Osteoblast (primary cell): ENCODE measurements at places on chromosomes 7 and 10. TPM values are rescaled to one million over a fixed set of nuclear protein-coding genes. Genes with fewer than 3 reads are reported as not detected.
A peak's percentile ranks its signal among the peaks of the same experiment; 100 is the strongest.

Gene RADIL
- 0.29 and 1.1 TPM in 2 replicates for total RNA-seq

Gene LRRC18
- total RNA-seq = not detected in 2 replicates

DNA sequence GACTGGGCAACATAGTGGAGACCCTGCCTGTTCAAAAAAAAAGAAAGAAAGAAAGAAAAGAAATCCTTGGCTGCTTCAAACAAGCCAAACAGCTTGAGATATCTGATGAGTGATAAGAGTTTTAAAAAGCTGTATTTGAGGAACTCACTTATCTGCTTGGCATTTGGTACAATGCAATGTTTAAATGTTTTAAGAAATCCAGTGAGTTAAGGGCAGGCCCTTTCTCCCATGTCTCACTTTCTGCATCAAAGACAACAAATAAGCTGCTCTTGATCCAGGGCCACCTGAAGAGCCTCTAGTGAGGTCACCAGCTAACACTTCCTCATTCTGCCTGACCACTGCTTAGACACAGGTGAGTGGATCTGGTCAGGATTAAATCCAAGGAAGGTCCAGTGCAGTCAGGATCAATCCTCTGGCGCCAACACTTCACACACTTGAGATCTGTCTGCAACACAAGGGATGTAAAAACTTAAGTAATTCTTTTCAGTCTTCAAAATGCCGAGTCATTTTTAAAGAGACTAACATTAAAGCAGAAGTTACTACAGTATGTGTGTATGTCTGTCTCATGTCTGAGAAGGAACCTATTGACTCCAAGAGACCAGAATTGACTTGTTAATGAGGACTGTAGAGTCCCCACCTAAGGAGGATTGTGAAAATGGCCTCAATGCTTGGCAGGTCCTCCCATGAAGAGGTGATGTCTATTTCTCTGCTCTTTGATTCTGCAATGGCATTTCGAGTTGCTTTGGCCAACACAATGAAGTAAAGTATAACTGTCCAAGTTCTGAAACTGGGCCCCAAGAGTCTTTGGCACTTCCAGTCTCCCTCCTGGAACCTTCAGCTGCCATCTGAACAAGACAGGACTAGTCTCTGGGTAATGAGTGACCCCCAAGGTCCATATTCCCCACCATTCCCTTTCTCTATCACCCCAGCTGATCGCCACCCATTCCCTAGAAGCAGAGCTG is 43.1 kb downstream of the CREB3L2 start:
- DNase-seq = no peak
- H3K4me3 ChIP-seq = no peak overlapping the region
- peaks cover 37% of the 10 kb centered on the region for H3K36me3 ChIP-seq

- no peak overlapping the region for H3K27ac ChIP-seq
- H3K27me3 ChIP-seq = no peaks in the 10 kb centered on the region
- H3K36me3 ChIP-seq = no peaks in the 10 kb centered on the region
Measured at GRCh38 chr7:15236952-15237351, 324.9 kb downstream of the AGMO start.

DNA sequence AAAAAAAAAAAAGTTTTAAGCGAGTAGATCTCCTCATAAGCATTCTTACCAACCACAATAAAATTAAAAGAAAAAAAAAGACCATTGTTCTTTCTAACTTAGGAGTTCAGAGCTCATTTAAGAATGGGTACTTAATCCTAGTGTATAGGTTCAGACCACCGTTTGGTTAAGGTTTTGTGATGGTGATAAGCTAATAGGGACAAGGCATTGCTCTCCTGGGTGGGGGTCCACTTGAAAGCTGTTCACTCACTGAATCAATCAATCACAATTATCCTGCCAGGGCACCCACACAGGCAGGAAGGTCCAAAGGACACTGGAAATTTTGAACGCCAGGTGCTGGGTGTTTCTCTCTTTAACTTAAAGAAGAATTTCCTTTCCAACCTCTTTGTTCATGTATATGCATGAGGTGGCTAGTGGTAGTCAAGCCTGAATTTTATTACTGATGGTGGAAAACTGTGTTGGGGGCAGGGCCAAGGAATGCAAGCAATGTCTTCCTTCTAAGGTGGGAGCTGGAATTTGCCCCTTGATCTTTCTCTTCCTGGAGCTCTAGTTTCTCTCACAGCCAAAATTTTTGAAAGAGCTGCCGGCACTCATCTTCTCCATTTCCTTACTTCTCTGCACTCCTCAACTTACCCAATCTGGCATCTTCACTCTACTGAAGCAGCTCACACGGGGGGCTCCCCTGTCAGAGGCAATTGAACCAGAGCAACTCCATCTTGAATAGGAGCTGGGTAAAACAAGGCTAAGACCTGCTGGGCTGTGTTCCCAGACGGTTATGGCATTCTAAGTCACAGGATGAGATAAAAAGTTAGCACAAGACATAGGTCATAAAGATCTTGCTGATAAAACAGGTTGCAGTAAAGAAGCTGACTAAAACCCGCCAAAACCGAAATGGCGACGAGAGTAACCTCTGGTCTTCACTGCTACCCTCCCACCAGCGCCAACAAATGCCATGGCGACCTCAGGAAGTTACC is 7.5 kb upstream of the FAM131B start:
- DNase-seq = peak; percentile 10
- H3K27ac ChIP-seq = no peak overlapping the region
- no peaks in the 10 kb centered on the region for H3K36me3 ChIP-seq
- H3K4me3 ChIP-seq = no peak overlapping the region
